ENCODE measurements at places on chromosomes 1 and 21.

DNA sequence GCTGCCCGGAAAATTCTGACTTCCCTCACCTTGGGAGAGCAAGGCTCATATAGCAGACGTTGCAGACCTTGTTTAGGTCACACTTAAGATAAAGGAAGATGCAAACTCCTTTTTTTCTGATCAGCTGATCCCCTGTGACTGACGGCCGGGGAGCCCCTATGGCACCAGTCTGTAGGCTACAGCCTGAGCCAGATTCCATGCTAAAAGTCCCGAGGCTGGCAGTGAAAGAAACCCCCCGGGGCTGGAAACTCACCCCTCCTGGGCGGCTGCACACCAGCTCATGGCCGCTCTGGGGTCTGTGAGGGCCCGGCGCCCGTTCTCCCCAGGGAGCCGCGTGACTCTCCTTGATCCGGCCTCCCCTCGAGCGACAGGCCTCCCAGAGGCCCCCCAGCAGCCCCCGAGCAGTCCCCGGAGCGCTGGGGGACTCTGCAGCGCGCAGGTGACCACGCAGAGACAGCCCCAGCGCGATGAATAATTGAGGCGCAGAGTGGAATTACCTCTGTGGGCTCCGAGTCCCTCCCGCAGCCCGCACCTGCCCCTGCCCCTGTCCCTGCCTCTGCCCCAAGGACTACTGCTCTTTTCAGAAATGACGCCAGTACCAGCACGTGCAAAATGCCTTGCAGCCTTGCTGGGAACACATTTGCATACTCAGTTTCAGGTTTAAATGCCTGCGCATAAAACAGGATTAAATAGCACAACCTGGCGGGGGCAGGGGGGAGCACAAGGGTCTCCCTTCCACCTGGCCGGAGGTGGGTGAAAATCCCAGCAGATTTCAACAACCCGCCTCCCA lies 62.6 kb upstream of the CLDN14 start:
- DNase-seq = no peak

DNA sequence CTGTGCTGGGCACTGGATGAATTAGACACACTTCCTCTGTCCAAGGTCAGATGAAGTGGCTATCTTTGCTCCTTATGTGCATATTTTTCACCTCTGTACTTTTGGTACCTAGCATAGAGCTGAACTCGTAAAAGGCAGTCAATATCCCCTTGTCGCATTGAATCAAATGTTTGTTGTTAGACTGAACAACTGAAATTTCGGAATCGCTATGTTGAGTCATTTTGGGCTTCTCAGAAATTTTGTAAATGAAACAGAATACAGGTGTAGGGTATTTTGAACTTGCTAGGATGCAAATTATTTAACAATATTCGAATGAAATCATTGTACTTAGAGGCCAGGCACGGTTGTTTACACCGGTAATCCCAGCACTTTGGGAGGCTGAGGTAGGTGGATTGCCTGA lies 48.0 kb downstream of the PDE4B start:
- DNase-seq = no peak

DNA sequence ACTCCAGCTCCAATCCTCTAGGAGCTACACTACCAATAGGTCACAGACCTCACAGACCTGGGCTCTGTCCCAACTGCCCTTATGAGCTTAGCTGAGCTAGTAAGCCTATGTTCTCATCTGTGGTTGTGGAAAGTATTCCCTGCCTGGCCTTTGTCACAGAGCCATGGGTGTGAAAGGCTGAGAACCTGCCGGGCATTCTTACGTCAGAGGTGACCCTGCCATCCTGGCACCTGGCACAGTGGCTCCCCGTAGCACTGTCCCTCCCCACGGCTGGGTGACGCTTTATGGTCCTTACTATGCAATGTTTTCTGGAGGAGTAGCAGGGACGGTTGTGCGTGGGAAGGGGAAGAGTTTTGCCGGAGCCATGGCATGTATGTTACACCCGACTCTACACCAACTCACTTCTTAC lies 3.5 kb downstream of the TNFRSF1B start:
- DNase-seq = no peak

- DNase-seq = peak; percentile 38
Observed at GRCh38 chr1:93844262-93845045, 34.6 kb downstream of the DNTTIP2 start.

- DNase-seq = no peak
Observed at GRCh38 chr21:16590641-16591292, 861.0 kb downstream of the USP25 start.

DNA sequence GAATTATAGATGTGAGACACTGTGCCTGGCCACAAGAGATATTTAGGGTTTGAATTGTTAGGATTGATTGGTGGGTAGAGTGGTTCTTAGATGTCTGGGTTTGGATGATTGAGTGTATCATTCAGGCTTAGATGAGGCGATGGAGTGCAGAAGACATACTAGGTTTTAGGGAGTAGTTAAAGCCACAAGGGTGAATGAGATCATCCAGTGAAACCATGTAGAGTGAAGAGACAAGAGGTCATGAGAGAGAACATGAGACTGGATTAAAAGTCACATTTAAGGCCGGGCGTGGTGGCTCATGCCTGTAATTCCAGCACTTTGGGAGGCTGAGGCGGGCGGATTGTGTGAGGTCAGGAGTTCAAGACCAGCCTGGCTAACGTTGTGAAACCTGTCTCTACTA lies 37.2 kb downstream of the ZFYVE9 start:
- DNase-seq = no peak

DNA sequence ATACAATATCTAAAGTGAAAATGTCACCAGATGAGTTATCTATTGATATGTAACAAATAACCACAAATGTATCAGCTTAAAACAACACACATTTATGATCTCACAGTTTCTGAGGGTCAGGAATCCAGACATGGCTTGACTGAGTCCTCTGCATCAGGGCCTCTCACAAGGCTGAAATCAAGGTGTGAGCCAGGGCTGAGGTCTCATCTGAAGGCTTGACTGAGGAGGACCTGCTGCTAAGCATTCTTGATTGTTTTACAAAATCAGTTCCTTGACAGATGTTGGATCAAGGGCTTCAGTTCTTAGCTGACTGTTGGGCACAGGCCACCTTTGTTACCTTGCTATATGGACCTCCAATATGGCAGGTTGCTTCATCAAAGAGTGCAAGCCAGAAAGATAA lies 483.7 kb downstream of the CAMTA1 start:
- DNase-seq = no peak

- no peak for DNase-seq
Observed at GRCh38 chr1:54376430-54377039, 29.7 kb downstream of the SSBP3 start.

- no peak for DNase-seq
Observed at GRCh38 chr1:203549309-203549708, 55.4 kb downstream of the OPTC start.

DNA sequence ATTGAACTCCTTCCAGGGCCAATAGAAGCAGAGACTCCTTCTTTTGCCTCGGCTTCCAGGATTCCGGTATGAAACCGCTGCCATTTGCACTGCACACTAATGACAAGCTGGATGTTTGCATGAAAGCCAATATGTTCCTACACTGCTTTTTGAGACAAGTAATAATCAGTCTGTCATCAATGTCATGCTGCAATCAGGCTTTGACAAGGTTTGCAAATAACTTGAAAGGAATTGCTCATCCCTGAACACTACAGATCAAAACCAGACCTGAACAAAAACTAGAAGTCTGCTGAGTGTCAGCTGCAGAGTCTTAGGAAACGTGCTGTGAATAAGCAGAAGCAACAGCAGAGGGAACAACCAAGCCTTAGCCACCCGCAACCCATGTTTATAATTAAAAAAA lies 720.7 kb upstream of the CXADR start:
- DNase-seq = no peak

GRCh38 chr1:234670967-234671626 lies 61.1 kb upstream of the IRF2BP2 start:
- DNase-seq = no peak

GRCh38 chr1:2356401-2356800 lies 35.0 kb downstream of the MORN1 start:
- no peak for DNase-seq

- no peak for DNase-seq
Observed at GRCh38 chr1:47693115-47693514, 255.3 kb downstream of the FOXD2 start.

DNA sequence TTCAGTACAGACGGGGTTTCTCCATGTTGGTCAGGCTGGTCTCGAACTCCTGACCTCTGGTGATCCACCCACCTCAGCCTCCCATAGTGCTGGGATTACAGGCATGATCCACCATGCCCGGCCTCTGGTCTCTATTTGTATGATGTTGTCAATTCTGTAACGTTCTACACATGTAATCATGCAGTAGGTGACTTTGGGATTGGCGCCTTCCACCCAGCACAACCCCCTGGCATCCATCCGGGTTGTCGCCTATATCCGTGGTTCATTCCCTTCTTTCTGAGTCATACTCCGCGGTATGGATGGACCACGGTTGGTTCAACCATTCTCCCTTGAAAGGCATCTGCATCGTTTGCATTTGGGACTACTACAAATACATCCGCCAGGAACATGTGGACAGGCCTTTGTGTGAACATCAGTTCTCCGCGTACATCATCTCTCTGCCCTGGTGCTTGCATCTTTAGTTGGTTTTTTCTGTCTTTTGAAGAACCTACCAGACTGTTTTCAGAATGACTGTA lies 72.1 kb downstream of the PDE9A start:
- no peak for DNase-seq

DNA sequence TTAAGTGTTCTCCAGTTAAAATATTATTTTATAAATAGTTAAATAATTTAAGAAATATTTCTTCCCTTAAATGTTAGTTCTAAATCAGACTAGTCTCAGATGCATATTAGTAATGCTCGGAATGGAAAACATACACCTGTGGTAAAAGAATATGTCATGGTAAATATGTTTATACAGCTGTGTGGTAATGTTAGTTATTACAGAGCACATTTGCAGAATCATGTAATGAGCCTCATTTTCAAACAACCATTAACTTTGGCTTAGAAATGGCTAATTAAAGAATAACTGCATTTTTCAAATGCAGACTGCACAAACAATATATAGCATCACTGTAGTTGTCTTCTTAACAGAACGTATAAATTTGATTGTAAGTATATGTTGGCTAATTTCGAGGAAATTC lies 90.3 kb downstream of the DISP1 start:
- no peak for DNase-seq

DNA sequence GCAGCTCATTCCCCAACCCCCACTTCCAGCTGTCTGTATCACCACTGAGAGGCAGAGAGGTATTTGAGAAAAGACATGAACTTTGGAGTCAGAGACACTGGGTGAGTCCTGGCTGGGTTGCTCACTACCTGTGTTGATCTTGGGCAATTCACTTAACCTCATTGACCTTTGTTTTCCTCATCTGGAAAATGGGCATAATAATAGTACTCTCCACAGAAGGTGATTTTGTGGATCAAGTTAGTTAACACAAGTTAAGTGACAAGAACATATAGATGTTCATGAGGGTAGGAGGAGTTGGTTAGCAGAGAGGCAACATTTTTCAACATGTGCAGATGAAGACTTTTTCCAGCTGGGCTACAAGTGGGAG lies 17.1 kb upstream of the ETV3L start:
- DNase-seq = no peak

GRCh38 chr1:51631747-51632146 lies 14.9 kb downstream of the OSBPL9 start:
- no peak for DNase-seq

GRCh38 chr1:34640654-34641401 lies 114.0 kb upstream of the GJB5 start:
- DNase-seq = no peak

DNA sequence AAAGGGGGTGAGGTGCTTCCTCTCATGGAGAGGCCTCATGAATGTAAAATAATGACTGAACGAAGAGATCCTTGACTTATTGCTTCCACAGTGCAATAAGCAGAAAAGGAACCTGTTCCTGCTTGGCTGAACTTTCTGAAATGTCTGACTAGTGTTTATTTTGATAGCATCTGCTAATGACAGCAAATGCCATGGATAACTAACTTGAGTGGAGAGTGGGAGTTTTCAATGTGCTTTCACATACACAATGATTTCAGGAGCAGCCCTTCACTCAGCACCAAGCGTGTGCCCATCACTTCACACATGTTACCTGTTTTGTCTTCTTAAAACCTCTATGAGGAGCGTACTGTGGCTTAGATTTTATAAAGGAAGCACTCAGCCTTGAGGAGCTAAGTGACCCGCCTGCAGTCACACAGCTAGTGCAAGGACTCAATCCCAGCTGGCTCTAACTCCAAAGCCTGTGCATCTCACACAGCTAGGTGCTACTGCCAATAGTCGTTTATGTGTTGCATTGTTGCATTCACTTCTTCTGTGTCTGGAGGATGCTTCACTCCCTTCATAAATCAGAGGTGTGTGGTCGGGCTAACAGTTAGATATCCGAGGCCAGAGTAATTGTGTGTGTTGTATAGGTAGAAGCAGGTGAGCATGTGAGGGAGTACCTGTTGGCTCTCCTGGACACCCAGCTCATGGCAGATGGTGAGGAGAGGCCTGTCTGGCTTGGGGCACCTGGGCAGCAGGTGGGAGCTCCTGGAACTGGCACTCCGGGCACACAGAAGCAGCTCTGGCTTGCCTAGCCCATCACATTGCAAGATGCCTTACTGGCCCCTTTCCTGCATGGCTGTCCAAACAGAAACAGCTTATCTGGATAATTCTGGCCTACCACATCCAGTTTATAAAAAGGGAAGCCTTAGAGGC lies 12.8 kb downstream of the CASQ2 start:
- DNase-seq = no peak

DNA sequence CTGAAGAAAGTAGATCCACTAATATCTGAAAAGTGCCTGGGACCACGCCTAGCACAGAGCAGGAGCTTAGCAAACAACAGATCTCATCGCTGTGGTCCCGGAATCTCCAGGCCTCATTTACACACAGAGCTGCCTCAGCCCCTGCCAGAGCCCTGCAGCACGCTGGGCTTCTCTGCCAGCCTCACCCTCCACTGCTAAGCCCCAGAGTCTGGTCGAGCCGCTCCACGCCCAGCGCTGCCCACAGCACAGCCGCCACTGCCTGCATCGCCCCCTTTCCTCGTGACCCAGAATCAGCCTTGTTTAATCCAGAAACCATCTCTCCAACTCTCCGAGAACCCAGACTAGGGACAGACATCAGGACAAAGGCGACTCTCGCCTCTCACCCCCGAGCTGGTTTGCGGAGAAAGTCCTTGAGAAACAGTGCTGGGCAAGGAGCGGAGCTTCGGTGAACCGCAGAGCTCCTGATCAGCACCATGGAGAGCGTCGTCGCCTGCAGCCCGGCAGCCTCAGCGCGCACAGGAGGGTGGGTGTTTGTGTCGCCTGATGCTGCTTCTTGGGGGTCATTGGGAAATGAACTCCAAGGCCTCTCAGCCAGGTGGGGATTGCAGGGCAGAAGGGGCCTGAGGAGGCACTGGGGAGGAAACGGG lies 145.1 kb downstream of the NPHP4 start:
- DNase-seq = no peak

- no peak for DNase-seq
Observed at GRCh38 chr1:103911450-103911849, 161.8 kb downstream of the AMY1C start.

GRCh38 chr21:37273440-37273839 lies 6.3 kb upstream of the VPS26C start:
- no peak for DNase-seq

Measured in NCI-H446 (cell line).